ENCODE measurements at places on chromosomes 1 and 21.

GRCh38 chr1:4060850-4061249 lies 160.8 kb upstream of the C1orf174 start:
- no peak for DNase-seq

DNA sequence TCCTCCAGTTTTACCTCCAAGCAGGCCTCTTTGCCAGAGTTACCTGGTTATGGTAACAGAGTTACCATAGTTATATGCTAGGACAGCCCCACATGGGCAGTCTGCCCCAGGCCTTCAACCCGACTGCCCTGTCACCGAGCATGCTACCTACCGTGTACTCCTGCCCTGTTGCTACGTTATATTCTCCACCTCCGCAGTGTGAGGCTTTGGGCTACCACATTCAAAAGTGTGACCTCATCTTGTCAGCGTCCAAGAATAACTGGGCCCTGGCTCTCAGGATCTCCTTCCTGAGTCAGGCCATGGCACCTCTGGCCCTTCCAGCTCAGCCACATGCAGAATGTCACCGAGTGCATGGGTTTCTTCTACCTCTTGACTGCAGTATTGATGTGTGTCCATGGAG lies 8.9 kb downstream of the MAPKAPK2 start:
- DNase-seq, result no peak

DNA sequence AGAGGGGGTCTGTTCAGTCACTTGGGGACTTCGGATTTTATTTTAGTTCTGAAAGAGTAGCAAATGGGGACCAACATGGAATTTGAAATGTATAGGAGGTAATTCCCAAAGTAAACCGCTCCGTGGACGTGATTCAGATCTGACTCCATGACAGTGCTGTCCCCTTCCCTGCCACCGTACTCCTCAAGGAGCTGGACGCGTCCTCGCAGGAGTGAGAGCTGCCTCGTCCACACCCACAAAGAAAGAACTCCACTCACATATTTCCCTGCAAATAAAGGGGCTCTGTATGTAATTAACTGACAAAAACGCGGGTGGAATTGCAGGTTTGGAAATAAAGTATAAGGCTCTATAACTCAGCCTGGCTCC lies 183.6 kb downstream of the ETS2 start:
- no peak for DNase-seq

DNA sequence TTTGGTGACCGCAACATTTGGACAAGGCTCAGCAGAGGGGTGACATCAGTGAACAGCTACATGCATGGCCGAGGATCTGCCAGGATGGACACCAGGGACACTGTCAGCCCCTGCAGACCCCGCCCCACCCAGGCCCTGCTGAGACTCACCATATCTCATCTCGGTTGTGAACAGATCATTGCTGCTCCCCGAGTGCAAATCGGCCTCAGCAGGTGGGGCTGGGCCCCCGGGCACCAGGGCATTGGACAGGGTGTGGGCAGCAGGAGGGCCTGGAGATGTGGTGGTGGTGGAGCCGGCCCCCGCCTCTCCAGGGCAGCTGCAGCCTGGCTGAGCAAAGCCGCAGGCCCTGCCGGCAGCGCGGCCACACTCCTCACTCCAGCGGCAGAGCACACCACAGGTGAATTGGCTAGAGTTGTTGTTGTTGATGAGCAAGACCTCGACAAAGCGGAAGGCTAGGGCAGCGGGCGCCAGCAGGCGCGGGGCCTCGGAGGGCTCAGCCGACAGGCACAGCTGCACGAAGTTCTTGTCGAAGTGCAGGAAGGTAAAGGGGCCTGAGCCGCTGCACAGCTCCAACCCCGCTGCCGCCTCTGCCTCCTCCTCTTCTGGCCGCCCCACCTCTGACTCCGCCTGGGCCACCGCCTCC lies 8.2 kb downstream of the ADGRB2 start:
- no peak for DNase-seq

DNA sequence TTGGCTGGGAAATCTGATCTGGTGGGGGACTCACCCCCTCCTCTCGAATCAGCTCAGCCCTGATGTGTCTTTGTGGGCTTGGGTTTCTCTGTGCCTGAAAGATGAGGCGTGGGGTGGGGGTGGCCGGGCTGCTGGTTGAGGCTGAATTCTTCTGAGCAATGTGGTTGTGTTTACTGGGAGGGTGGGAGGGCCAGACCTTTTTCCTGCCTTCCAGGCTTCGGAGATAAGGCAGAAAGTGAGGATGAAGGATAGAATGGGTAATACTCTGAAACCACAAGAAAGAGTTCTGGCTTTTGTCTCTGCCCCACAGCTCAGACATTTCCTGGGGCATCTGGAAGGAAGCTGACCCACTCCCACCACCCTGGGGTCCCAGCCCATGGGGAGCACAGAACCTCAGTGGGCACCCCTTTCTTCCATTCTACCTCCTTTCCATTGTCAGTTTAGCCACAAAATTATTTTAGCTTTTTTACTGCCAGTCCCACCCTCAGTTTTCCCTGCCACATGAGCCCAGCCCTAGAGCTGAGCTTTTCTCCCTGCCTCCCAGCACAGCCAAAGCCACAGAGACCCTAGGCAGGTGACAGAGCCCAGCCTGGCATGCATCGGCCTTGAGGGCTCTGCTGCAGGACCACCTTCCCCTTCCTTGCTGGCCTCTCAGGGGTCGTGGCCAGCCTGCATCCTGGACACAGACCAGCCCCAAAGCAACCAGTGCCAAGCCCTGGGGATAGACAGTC lies 11.2 kb downstream of the ALX3 start:
- no peak for DNase-seq

- DNase-seq, result no peak
Observed at GRCh38 chr1:108050911-108051629, 86.1 kb upstream of the VAV3 start.

DNA sequence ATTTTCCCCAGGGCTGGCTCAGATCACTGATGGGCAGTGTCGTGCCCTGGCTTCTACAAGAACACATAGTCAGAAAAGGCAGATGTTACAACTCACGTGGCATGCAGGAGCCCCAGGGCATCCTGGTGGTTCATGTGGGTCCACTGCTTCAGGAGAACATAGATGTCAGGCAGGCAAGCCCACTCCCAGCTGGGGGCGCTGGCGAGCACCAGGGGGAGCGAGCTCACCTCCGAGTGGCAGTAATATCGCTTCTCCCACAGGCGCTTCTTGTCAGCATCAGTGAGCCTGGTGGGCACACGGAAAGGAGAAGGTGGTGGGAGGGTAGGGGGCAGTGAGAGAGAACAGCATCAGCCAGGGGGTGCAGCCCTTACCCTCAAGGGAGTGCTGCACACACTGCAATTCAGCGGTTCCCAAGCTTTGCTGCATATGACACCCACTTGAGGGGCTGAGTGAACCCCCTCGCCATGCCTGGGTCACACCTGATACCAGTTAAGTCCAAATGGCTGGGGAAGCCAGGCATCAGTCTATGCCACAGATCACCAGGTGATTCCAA lies 34.3 kb upstream of the PPP1R15B start:
- DNase-seq, result no peak

GRCh38 chr1:4056422-4056821 lies 156.3 kb upstream of the C1orf174 start:
- no peak for DNase-seq
